ENCODE measurements at places on chromosomes 4 and X.

DNA sequence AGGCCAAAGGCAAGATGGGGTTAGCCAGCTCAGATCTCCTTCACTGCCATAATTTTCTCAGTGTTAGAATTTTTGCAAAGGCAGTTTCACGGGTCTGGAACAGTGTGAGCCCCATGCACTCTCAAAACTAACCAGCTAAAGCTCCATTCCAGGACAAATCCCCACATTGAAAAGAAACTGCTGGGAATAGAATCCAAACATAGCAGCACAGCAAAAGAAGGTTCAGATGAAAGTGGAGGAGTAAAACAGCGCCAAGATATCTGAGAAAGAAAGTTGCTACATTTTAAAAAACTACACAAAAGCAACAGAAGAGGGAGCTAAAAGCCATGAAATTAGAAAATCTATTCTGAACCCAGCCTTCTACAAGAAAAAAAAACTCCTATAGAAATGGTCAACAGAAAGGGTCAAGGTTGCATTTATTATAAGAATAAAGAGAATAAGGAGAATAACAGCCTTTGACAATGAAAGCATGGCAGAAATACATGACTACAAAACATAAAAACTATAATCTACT, 39.6 kb upstream of the SLC7A3 start:
- DNase-seq: no peak

DNA sequence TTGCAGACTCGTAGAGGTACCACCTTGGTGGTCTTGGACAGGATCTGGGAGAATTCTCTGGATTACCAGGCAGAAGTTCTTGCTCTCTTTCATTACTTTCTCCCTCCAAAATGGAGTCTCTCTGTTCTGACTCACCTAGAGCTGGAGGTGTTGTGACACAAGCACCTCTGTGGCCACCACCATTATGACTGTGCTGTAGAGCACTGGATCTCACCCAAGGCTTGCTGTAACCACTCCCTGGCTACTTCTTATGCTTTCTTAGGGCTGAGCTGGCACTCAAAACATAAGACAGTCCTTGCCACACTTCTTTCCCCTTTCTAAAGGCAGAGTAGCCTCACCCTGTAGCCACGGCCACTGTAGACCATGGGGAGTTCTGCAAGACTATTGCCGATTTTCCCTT, 296.6 kb upstream of the DIPK2B start:
- no peak for DNase-seq

- no peak for DNase-seq
Observed at GRCh38 chrX:107213477-107213876, 7.1 kb downstream of the DNAAF6 start.

- no peak for DNase-seq
Observed at GRCh38 chrX:135639066-135639780, 74.2 kb upstream of the CT45A1 start.

- DNase-seq: no peak
Observed at GRCh38 chrX:125850693-125851092, 315.4 kb downstream of the DCAF12L2 start.

GRCh38 chr4:113094331-113094730, 44.9 kb downstream of the ANK2 start:
- DNase-seq: no peak

- DNase-seq: no peak
Observed at GRCh38 chrX:74119016-74119910, 184.7 kb upstream of the ZCCHC13 start.

Data from stimulated activated CD4-positive, alpha-beta T cell treated with anti-CD3 and anti-CD28 coated beads, Interleukin-1b, Interleukin-23, amount 100 ng/mL, for 24 hours (primary cell).